ENCODE measurements at places on chromosomes 1 and 21.

DNA sequence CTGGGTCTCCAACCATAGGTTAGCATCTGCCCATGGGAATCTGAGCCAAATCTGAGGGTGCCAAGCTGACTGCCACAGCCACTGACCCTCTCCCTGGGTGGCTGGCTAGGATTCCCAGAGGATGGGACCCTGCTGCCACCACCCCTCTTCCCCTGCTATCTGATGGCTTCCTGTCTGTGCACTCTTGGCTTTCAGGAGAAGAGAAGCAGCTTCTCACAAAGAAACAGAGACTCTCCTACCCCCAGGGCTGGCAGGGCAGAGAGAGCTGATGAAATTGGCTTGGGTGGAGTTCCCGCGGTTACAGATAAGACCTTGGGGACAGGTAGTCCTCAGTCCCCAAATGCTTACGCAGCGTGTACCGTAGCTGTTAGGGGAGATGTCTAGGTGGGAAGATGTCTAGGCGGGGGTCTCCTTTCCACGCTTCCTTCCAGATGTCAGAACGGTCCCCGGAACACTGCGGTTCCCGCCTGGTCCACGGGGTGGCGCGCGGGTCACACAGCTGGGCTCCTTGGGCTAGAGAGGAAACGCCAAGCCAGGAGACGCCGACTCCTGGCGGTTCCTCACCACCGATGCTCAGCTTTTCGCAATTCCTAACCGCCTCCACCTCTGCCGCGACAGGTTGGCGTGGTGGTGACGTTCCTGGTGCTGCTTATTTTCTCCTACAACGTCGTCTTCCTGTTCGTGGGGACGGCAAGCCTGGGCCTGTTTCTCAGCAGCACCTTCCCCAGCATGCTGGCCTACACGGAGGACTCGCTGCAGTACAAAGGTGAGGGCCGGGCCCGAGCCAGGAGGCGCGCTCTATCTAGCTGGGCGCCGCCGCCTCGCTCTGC lies 40.1 kb downstream of the ELK4 start:
- peak; percentile 78 for DNase-seq

- no peak for DNase-seq
Measured at GRCh38 chr1:67257173-67257535, 50.5 kb upstream of the IL12RB2 start.

DNA sequence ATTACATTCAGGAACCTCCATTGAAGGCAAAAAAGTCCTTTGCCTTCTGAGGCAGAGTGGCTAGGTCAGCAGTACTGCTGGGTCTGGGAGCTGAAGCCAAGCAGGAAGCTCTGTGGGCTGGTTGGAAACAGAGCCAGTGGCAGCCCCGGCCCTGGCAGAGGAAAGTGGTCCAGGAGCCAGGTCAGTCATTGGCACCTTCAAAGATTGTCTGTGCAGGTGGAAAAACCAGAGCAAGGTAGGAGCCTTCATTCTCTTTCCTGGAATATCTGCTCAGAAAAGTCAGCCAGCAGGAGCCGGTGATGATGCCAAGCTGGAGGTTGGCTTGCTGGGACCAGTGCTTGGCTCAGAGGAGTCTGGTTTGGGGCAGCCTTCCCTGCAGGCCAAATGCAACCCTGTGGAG lies 12.5 kb upstream of the DISP3 start:
- no peak for DNase-seq

DNA sequence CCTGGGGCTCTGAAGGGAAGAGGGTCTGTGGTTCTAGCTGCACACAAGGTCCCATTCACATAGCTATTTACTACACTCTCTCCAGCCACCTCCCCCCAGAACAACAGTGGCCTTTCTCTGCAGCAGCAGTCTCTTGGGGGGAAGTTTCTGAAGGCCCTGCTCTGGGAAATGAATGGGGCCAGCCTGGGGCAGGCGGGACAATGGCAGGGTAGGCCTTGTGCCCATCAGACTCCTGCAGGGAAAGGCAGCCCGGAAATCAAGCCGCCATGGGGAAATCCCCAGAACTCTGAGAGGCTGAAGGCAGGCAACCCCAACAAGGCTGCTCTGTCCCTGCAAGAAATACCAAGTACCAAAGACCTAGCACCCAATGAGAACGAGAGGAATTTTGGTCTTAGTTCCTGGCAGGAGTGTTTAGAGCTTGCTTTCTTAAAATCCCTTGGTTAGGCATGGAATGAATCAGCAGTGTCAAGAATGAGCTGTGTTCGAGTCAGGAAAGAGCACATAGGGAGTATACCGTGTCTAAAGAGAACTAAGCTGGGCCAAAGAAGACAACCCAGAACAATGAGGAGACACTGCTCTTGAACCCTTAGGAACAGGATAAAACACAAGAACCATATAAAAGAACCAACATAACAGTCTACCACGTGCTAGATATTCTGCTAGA lies 11.3 kb downstream of the ARHGEF11 start:
- DNase-seq, result no peak

DNA sequence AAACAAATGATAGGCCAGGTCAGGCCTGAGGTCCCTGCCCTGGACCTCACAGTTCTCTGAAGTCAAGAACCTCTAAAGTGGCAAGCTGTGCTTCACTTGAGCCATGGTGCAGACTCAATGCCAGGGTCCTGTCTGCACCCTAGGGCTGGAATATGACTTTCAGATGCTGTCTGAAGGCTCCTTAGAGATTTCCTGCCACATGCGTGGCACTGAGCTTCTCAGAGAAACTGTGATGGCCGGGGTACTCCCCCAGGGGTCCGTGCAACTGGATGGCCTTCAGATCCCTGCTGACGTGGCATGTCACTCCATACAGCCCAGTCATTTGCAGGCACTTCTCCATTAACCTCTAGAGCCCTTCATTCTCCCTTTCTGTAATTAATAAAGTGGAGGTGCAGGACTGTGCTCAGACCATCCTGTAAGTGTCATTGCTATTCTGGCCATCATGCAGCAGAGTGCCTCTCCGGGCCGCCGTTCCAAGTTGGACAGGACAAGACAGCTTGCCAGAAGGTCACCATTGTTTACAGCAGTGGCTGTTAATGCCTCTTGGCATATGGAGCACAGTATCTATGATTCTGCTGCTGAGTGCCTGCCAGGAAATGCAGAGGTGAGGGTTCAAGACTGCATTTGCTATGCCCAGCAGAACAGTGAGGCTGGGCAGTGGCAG lies 205.1 kb upstream of the COA6 start:
- DNase-seq, result no peak

- DNase-seq, result no peak
Measured at GRCh38 chr1:220325306-220325995, 53.2 kb upstream of the RAB3GAP2 start.

GRCh38 chr1:118983558-118984041 lies 4.5 kb downstream of the TBX15 start:
- DNase-seq, result no peak

DNA sequence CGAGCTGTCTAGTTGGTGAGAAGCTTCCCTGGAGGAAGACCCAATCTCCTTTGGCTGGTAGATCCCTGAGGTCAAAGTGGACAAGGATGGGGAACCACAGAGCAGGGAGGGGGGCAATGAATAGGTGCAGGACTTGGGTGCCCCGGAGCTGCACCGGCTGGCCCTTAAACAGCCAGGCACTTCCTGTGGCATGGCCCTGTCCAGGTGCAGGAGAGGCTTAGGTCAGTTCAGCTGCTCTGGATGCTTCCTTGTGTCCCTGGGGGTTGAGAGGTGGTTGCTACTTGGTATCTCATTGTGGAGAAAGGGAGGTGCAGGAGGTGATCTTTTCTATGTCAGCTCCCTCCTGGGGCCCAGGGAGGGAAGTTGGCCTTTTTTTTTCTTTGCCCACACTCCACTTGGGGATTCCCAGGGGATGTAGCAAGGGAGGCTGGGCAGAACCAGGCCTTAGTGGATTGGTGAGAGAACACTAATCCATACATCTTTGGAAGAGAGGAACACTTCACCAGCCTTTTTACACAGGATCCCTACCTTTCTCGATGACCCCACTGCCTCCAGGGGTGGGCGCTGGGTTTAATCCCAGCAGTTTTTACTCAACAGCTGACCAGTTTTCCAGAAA lies 1.2 kb upstream of the ST3GAL3 start:
- no peak for DNase-seq

GRCh38 chr1:160208557-160209320 lies 3.6 kb downstream of the PEA15 start:
- no peak for DNase-seq

DNA sequence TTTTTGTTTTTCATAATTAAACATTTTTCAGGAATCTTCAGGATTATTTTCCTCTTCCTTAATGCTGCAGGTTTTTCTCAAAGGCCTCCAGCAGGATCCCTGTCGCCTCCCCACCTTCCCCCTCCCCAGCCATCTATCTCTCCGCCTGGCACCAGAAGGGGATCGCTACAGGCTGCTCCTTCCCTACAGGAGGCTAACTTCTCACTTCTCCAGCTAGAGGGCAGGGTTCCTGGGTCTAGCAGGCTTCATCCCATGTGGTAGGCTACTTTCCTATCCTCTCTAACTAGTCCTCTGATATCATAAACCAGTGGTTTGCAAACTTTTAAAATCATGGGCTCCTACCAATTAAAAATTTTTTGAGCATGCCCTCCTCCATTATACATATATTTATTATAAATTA lies 104.1 kb downstream of the KCNN3 start:
- no peak for DNase-seq

DNA sequence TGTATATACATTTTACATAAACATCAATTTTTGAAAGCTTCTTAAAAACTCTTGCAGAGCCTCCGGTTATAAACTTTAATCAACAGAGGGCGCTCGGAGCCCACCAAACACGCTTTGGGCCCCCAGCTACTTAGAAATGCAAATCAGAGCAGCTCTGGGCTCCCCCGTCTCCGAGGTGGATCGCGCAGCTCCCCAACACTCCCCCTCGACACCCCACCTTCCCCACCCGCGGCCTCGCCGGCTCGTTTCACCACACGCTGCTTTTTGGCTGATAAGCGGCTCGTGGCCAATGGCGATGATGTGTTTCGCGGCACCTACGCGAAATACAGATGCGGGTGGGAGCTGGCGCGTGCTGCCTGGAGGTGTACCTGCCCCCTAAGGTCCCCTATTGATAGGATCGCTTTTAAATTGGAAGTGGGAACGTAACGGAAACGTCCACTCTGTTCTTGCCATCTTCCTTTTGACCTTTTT lies 1.7 kb upstream of the KIF26B start:
- DNase-seq, result peak; percentile 17

- DNase-seq, result no peak
Measured at GRCh38 chr1:20051218-20051829, 18.7 kb upstream of the PLA2G5 start.

- no peak for DNase-seq
Measured at GRCh38 chr1:228091084-228091483, 8.6 kb downstream of the ARF1 start.

- DNase-seq, result no peak
Measured at GRCh38 chr1:31413405-31414001, 490 bp downstream of the SERINC2 start.

DNA sequence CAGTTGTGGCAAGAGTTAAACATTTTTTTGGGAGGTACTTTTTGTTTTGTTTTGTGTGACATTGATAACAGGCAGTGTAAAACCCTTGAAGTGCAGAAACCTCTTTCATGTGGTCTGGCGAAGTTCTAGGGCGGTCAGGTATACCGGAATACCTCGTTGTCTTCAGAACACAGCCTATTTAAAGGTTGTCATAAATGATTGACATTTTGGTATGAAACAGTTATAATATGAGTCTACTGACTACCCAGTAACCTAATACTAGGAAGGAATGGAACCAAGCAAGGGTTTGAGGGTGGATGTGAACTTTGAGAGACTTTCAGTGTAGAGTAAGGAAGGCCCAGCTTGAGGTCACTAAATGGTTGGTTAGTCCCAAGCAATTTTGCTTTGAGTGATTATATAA lies 40.5 kb downstream of the PATJ start:
- peak; percentile 6 for DNase-seq

DNA sequence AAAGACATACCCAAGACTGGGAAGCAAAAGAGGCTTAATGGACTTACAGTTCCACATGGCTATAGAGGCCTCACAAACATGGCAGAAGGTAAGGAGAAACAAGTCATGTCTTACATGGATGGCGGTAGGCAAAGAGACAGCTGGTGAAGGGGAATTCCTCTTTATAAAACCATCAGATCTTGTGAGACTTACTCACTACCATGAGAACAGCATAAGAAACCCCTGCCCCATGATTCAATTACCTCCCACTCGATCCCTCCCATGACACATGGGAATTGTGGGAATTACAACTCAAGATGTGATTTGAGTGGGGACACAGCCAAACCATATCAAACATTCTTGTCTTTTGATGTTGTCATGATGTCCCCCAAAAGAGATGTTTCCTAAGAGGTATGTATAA lies 103.3 kb downstream of the DUSP10 start:
- no peak for DNase-seq

GRCh38 chr1:236480758-236481436 lies 42.9 kb upstream of the LGALS8 start:
- no peak for DNase-seq

- no peak for DNase-seq
Measured at GRCh38 chr1:67570486-67571143, 114.4 kb upstream of the GADD45A start.

DNA sequence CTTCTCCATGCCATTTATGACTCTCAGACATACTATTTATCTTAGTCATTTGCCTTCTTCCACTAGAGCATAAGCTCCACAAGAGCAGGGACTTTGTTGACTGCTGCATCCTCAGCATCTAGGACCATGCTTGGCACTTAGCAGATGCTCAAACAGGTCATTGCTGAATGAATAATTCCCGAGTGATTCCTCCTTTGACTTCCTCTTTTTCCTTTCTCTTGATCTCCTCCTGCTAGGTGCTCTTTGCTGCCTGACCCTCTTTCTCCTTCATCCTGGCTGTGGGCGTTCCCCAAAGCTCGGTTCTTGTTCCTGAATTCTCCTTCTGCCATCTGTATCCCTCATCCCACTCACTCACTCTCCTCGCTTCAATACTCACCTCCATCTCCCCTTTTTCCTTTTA lies 23.5 kb downstream of the SYT6 start:
- DNase-seq, result no peak

GRCh38 chr1:28509705-28510272 lies 3.9 kb downstream of the RCC1 start:
- DNase-seq, result no peak

DNA sequence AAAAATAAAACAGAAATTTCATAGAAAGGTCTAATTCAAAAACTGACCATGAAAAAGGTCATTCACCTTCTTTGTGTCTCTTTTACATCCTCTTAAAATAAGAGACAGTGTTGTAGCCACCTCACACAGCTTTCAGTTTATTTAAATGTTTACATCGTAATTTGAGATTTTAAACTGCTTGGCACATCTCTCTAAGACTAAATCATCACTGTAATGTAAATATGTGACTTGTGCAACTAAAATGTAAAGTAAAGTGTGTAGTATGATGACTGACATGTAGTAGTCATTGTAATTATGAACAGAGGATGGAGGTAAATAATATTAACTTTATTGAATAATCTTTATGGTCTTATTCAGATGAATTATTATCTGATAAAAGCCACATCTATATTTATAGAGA lies 283.9 kb downstream of the KCNT2 start:
- DNase-seq, result no peak

GRCh38 chr1:111275079-111275478 lies 15.6 kb upstream of the CHIA start:
- no peak for DNase-seq

GRCh38 chr1:1461721-1462317 lies 9.7 kb upstream of the ATAD3B start:
- DNase-seq, result no peak

GRCh38 chr1:178120088-178120487 lies 26.2 kb downstream of the RASAL2 start:
- no peak for DNase-seq

GRCh38 chr1:40479156-40479555 lies 2.1 kb downstream of the ZFP69 start:
- DNase-seq, result no peak

GRCh38 chr21:31172328-31172727 lies 134.1 kb upstream of the KRTAP19-8 start:
- DNase-seq, result no peak

- no peak for DNase-seq
Measured at GRCh38 chr1:182147136-182147820, 85.8 kb upstream of the ZNF648 start.
